Uterus (tissue), 4 donors: ENCODE measurements at places on chromosomes 1 and 21. TPM values are rescaled to one million over a fixed set of nuclear protein-coding genes. Genes with fewer than 3 reads are reported as not detected.

DNA sequence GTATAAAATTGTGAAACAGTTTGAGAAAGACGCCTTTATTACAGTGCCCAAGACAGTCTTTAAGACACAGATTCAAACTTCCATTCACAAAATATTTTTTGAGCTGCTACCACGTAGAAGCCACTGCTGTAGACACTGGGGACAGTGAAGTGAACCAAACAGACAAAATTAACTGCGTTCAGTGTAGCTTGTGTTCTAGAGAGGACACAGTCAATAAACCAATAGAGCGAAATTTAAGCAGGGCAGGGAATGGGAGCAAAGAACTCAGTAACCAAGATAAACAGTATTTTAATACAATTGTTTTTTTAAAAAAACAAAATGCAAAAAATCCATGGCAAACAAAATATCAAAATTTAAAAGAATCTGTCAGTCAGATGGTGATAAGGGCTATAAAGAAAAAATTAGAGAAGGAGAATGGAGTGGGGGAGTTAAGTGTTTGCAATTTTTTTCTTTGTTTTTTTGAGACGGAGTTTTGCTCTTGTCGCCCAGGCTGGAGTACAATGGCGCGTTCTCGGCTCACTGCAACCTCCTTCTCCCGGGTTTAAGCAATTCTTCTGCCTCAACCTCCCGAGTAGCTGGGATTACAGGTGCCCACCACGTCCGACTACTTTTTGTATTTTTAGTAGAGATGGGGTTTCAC is 719 bp upstream of the PARS2 start:
- DNase-seq = no peak

- DNase-seq = no peak
Observed at GRCh38 chr21:27257908-27258556, 291.1 kb upstream of the ADAMTS5 start.

DNA sequence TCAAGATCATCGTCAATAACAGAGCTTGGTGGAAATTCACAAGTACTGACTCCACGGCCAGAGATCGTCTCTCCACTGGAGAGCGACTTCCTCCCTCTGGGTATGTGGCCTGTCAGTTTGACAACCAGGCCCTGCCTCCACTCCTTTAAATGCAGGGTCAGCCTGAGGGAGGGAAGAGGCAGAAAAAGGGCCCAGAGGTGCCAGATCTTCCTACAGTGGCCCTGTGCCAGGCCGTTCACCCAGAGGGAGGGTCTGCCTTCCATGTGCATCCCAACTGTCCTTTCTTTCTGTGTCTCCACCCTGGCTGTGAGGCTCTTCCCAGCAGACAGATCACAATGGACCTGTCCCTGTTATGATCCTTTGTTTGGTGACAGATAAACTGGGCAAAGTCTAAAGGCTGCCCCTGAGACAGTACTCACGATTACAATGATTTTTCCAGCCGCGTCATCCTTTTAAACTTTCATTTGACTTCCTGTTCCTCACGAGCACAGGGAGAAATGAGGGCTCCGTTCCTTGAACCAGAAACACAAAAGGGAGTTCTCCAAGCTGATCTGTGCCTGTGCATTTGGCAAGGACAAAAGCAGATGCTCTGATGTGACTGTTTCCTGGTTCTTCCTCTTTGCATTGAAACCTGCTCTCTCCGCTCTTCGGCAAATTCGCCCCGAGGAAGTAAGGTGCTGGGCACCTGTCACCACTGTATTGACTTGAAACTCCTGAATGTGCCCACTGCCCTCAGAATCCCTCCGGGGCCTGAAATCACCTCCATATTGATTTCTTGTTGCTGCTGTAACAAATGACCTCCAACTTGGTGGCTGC is 126.7 kb downstream of the PGBD5 start:
- DNase-seq = no peak

GRCh38 chr21:40672602-40673001 is 174.4 kb downstream of the DSCAM start:
- DNase-seq = no peak

- no peak for DNase-seq
Observed at GRCh38 chr1:107991371-107992066, 26.5 kb upstream of the VAV3 start.

- no peak for DNase-seq
Observed at GRCh38 chr1:107486349-107486748, 345.5 kb downstream of the NTNG1 start.

- DNase-seq = no peak
Observed at GRCh38 chr1:105632342-105633196, 1423.9 kb upstream of the PRMT6 start.

GRCh38 chr1:4726620-4727341 is 72.4 kb downstream of the AJAP1 start:
- no peak for DNase-seq

GRCh38 chr1:153560241-153560640 is 5.4 kb downstream of the S100A2 start:
- no peak for DNase-seq

DNA sequence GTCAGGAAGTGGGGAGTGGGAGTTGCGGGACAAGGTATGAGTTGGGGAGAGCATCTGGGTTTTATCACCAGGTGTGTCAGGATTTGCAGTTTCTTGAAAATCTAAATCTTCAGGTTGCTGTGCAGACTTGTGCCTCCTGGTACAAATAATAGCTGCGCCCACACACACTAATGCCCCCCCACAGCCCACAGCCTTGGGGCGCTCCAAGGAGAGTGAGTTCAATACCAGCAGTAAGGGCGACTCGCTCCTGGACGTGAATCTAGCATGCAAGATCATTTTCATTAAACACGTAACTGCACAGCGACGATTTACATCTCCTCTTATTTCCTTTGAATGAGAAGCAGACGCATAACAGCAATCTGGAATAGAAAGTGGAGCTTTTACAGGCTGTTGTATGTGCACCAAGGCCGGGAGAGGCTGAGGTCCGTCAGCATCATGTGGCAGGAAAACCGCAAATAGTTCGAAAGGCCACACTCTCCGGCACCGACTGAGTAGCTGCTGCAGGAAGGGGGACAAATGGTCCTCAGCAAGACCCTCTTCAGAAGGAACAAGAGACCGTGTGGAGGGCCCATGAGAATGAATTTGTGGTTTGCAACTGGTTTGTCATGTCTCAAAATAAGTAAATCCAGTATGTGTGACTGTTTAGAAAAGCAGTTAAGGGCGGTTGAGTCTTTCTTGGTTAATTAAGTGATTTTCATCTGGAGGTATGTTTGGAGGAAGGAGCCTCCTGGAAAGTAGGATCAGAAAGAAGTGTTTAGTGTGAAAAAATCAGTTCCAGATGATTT is 439.5 kb downstream of the SMYD3 start:
- DNase-seq = no peak

- DNase-seq = no peak
Observed at GRCh38 chr1:18340158-18340764, 140.5 kb upstream of the KLHDC7A start.

DNA sequence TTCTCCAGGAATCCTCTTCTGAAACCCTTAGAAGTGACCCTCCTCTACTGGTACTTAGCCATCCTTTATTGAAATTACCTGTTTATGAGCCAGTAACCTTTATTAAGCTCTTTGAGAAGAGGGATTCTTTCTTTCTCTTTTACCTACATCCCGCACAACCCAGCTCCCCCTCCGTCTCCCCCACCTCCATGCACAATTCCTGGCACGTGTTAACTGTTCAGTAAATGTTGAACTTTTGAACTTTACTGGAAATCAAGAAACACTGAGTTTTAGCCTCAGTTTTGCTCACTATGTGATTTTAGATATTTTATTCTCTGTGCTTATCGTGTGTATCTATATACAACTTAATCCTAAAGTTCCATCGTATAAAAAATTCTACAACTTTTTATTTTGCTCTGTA is 1.8 kb downstream of the TMED5 start:
- no peak for DNase-seq

DNA sequence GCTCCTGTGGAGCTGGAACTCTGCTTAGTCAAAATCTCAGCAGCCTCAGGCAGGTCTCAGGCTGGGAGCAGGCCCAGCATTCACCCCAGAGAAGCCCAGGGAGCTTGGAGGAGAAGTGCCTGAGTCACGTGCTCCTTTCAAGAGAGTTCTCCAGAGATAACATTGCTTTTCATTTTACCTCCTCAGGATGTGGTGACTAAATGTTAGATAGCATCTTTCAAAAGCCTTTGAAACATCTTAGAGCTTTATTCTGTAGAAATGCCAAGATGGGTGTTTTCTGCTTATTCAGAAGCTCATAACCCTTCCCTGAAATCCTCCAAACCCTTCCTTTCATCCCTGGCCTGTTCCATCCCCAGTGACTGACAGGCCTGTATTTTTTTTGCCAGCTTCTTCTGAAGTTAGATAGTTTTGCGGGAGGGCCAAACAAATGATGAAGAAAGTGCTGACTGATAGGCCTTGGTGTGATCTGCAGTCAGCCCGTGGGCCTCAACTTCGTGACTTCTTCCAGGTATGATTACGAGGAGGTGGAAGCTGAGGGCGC is 58.0 kb downstream of the PGM1 start:
- no peak for DNase-seq

GRCh38 chr1:71668065-71668464 is 587.2 kb upstream of the ZRANB2 start:
- no peak for DNase-seq

- DNase-seq = no peak
Observed at GRCh38 chr1:185512442-185512841, 195.4 kb upstream of the IVNS1ABP start.

- no peak for DNase-seq
Observed at GRCh38 chr1:67896826-67897225, 63.6 kb upstream of the GNG12 start.

DNA sequence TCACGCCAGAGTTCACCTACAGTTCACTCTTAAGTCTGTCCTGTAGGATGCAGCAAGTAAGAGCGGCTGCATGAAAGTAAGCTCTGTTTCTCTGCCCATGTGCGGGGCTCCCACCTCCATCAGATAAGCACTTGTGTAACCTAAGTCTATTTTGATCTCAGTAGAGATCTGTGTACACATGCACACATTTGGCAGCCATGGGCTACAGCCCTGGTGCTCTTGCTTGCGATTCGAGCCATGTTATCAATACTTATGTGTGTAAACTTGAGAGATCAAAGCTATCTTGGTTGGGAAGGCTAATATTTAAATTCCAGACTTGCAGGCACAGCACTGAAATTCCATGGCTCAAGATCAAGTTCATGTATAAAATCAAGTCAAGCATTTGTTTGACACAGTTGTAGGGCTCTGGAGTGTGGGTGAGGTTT is 244.7 kb upstream of the FGGY start:
- DNase-seq = no peak

- no peak for DNase-seq
Observed at GRCh38 chr1:198564716-198565115, 24.2 kb upstream of the ATP6V1G3 start.

- no peak for DNase-seq
Observed at GRCh38 chr1:13540866-13541265, 27.1 kb upstream of the LRRC38 start.

DNA sequence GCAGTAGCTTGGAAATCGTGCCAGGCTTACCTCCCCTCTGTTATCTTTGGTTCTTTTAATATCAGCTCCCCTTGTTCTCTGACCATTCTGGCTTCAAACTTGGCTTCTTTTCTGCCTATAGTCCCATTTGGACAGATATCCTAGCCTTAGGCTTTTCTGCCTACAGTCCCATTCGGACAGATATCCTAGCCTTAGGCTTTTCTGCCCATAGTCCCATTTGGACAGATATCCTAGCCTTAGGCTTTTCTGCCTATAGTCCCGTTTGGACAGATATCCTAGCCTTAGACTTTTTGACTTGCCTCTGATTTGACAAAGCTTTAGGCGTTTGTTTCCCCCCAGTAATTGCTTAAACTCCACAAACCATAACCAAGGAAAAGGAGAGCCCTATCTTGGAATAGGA is 25.6 kb downstream of the CHML start:
- DNase-seq = no peak

DNA sequence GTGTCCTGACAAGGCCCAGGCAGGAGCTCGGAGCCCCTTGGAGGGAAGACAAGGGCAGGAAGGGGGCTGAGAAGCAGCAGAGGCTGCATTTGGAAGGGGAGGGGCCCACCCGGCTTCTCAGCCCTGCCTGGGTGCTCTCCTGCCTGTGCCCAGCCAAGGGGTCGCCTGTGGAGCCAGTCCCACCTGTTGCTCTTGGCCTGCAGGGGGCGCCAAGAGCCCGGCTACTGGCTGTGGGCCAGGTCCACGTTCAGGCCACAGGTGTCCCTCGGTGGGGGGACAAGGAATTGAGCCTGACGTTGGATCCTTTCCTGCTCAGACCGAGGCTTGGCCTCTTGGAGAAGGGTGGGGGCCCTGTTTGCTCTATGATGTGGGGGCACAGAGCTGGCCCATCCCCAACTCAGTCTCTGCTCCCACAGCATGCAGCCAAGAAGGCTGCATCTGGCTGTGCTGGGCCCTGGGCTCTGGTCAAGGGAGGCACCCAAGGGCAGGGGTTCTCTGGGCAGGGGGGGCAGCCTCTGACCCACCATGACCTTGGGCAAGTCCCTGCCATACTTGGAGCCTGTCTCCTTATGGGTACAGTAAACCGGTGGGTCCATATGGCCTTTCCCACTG is 10.9 kb downstream of the WNT4 start:
- DNase-seq = no peak

DNA sequence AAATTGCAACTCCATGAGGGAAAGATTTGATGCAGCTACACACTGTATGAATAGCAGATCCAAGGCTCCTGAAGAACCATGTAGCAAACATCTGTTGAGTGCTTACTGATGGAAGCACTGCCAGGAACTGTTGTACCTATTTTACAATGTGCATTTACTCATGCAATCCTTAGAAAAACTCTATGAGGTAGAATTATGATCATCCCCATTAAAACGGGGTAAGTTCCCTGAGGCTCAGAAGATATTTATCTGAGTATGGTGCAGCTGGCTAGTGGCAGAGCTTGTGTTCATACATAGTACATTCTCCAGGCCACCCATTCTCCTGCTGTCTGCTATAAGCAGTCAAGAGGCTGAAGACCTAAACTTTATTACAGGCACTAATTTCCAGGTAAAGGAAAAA is 54.4 kb upstream of the C8B start:
- no peak for DNase-seq

GRCh38 chr1:206893380-206893779 is 3.9 kb upstream of the IL24 start:
- DNase-seq = no peak

GRCh38 chr1:119275145-119276134 is 93.1 kb upstream of the HAO2 start:
- peak; percentile 33 for DNase-seq

DNA sequence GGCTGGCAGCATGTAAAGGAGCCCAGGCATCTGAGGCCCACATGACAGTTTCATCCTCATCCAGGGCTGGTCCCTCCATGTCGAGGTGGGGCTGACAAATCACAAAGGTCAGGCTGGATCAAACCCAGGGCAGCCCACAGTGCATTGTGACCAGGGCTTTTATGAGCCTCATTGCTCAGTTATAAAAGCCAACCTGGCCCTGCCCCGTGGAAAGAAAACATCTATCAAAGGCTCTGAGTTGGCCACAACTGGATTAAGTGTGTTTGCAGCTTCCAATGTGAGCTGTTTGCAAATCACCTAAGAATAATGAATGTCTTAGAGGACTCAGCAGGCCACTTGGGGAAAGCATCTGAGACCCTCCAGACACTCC is 45.4 kb downstream of the GRHL3 start:
- DNase-seq = no peak

GRCh38 chr1:52368383-52369172 is 2.6 kb upstream of the CC2D1B start:
- no peak for DNase-seq

- DNase-seq = no peak
Observed at GRCh38 chr1:202982715-202983430, 15.8 kb upstream of the CYB5R1 start.

Gene XCL1
- total RNA-seq = not detected

Gene TRIM58
- 1.3 TPM for total RNA-seq

Gene OLIG2
- not detected for total RNA-seq

Gene SLC35F3
- total RNA-seq = not detected

Gene AMIGO1
- total RNA-seq = 10.1 TPM

Gene FAM229A
- 20.2 TPM for total RNA-seq

Gene TRPM2
- total RNA-seq = 3.1 TPM

Gene RGS7
- not detected for total RNA-seq
